Urothelium cell line (cell line): ENCODE measurements at places on chromosomes 7 and 10.

DNA sequence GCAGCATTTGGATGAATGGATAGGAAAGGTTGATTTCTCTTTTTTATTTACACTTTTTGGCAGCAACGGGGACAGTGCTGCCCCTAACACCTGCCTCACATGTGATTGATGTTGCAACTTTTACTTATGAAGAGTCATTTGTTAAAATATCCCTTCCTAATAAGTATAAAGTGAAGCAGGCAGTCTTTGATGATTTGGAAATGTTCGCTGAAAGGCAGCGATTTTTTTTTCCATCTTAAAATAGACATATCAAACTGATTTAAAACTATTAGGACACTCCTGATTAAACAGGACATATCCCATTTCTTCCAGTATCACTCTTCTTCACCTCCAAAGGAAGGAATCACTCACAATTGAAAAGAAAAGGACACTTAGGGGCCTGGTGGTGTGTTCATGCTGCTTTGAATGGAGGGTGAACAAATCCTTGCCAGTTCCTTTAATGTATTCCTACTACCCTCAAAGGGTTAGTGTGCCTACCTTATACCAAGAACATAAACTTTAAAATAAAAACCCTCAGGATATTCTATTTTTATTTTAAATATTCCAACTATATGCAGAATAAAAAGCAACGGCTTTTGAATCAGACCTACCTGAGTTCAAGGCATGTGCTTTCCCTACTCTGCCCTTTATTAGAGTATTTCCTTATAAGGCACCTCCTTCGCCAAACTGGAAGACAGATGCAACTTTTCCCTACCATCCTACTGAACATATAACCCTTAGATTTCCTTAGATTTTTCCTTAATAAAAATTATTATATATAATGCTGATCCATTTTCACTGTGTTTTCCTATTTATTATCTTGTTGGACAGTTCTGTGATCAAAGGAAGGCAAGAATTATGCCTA lies 1.1 kb downstream of the ADK start:
- DNase-seq = peak; percentile 5

- no peak for DNase-seq
Measured at GRCh38 chr10:59675812-59676211, 33.8 kb downstream of the SLC16A9 start.

DNA sequence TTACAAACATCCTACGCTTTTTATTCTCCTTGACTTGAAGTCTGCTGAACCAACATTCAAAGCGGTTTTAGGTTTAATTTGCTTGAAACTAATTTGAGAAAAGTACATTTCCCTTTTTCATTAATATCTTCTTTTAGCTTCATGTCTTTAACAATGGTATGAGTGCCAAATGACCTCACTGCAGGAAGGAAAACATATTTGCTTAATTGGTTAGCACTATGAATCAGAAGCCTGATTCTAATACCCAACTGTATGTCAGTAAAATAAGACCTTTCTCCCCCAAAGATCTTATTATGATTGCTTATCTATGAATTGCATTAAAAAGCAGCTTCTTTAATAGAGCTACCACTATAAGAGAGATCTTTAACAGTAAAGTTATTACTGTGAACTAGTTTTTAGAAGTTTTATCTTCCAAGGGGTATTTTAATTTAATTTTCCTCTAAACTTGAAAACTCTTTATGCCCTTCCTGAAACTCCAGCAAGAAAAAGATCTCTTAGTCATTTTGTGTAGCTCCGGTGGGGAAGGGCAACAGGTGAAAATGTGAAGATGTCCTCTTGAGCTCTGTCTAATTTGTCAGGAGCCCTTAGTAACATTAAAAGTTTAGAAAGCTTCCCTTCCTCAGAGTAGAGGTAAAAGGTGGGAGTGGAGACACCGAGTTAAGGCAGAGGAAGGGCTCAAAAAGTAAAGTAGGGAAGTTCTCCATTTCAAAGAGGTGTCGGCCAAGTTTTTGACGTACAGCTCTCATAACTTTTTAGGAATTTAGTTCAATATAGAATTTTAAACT lies 6.1 kb downstream of the COL1A2 start:
- no peak for DNase-seq

- DNase-seq = no peak
Measured at GRCh38 chr10:128286141-128286761, 160.0 kb upstream of the MKI67 start.

DNA sequence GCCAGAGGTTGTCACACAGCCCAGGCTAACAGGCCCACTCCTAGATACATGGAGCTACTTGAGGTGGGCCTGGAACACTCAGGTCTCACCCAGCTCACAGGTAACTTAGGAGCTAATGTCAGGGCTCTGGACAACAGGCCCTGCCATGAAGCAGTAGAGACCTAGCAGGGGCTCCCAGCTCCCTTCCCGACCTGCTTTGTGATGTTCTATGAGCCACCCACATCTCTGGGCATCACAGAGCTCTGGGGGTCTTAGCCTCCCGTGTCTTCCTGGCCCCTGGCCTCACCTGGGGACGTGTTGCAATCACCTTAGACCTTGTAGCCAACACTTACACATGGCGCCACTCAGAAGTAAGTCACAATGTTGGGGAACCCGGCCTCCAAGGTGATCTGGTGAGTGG lies 12.4 kb downstream of the WDFY4 start:
- DNase-seq = no peak

DNA sequence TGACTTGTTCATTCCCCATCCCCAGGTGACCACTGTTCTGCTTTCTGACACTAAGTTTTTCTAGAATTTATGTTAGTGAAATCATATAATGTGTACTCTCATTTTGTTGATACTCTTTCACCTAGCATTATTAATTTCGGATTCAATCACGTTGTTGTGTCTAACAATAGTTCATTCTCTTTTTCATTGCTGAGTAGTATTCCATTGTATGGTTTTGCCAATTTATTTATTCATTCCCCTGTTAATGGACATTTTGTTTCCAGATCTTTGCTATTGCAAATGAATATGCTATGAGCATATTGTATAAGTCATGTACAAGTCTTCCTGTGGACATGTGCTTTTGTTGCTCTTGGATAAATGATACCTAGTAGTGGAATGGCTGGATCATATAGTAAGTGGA lies 146.4 kb downstream of the FAM204A start:
- no peak for DNase-seq

DNA sequence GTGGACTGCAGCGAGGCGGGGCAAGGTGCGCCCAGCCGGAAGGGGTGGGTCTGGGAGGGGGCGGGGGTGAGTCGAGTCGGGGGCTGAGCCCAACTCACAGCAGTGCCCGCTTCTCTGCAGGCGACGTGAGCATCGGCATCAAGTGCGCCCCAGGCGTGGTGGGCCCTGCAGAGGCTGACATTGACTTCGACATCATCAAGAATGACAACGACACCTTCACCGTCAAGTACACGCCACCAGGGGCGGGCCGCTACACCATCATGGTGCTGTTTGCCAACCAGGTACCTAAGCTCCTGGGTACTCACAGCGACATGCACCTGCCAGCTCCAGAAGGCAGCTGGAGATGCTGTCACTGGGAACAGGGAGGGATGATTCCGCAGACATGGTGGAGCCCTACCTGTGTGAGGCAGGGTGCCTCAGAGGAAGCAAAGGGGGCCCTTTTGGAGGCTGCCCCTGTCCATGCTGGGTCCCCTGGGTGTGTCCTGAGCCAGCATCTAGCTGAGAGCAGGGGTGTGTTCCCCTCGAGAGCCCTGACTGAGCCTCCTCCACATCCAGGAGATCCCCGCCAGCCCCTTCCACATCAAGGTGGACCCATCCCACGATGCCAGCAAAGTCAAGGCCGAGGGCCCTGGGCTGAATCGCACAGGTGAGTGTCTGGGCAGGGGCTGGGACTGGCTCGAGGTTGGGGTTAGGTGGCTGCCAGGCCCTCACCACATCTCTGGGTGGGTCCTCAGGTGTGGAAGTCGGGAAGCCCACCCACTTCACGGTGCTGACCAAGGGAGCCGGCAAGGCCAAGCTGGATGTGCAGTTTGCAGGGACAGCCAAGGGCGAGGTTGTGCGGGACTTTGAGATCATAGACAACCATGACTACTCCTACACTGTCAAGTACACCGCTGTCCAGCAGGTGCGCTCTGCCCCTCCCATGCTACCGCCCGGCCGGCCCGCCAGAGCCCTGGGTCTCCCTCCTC lies 12.8 kb downstream of the FLNC start:
- DNase-seq = no peak

DNA sequence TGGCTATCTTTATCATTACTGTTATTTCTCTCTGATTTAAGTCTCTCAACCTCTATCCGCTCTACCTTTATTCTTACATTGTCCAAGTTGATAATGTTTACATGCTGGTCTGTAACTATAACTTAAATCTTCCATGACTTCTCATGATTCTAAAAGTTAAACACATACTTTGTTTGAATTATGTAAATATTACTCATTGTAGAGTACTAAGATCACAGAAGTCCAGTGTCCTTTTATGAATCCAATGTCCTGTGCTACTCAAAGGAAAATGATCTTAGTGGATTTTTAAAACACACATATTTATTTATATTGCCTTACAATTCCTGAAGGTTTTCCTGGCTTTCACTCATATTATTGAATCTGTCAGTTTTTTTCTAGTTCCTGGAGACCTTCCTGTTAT lies 70.9 kb downstream of the BBS9 start:
- no peak for DNase-seq
